ENCODE measurements at places on chromosomes 3 and 15.
A peak's percentile ranks its signal among the peaks of the same experiment; 100 is the strongest.

DNA sequence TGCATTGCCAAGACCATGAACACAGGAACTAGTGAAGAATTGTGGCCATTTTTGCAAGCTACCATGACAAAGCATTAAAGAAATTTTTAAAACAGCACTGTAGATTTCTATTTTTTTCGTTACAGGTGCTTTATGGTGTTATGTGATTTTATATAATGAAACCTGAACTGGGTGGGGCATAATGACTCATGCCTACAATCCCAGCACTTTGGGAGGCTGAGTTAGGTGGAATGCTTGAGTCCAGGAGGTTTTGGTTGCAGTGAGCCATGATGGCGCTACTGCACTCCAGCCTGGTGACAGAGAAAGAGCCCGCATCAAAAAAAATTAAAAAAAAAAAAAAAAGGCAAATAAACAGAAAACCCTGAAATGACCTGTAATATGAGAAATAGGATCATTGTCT, 846.7 kb downstream of the EPHA3 start:
- no peak for DNase-seq

GRCh38 chr15:84659904-84660781, 2.1 kb upstream of the NMB start:
- DNase-seq = no peak

- DNase-seq = no peak
These were observed 79.4 kb downstream of the COL6A5 start for GRCh38 chr3:130424837-130425236.

DNA sequence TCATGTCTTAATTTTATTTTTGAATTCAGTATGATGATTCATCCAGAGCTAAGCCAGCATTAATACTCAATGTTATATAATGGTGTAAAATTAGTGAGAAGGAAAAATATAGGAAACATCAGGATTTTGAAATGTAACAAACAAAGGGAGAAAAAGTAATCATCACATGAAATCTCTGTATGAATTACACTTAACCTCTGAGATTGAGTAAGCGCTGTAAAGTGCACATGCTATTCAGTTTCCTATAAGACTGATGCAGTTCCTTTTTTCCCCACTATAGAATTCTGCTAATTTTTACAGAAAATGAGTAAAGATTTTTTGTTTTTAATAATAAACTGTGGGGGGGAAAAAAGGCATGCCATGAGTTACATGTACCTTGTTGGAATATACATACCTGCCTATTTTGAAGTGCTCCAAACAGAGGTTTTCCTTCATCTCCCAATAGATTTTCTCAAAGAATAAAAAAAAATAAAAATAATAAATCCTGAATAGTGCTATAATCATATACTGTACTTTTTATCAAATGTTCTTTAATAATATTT, 64.0 kb upstream of the TTBK2 start:
- DNase-seq = no peak

DNA sequence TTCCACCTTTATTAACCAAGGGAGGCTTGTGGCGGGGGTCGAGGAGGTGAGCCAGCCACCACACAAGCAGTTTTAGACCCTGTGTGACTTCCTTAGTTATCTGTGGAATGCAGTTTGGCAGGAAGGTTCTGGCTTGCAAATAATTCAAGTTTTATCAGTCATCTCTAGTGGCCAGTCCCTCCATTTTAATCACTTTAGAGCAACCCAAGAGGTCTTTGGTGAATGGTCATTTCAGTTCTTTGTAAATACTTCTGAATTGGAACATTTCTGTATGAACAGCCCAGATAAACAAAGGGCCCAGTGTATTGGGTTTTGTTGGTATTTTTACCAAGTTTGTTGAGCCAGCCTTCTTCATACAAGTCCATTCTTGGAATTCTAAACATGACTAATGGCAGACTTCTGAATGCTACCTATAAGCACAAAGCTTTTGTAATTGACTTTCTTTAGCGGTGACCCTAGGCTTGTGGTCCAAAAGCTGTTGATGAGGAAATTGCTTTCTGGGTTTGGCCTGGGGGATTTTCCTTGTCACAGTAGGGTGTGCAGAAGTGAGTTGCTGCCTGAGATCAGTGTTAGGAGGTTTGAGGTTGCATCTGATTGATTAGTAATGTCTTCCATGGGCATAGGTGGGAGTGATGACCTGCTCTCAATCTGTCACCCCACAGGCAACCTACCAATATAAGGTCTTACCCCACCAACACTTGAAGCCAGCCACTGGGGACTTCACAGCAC, 193.3 kb upstream of the TOPAZ1 start:
- no peak for DNase-seq

DNA sequence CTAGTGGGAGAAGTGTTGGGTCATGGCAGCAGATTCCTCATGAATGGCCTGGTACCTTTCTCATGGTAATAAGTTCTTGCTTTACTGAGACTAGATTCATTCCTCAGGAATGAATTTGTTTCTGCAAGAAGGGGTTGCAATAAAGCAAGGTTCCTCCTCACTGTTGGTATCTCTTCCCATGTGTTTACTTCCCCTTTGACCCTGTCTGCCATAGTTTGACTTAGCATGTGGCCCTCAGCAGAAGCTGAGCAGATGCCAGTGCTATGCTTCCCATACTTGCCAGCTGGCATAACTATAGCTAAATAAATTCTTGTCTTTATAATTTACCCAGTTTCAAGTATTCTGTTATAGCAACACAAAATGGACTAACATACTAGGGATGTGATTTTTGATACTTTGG, 163.6 kb upstream of the COL8A1 start:
- peak; percentile 19 for DNase-seq

- DNase-seq = no peak
These were observed 347.8 kb downstream of the MFSD1 start for GRCh38 chr3:159149633-159150032.

DNA sequence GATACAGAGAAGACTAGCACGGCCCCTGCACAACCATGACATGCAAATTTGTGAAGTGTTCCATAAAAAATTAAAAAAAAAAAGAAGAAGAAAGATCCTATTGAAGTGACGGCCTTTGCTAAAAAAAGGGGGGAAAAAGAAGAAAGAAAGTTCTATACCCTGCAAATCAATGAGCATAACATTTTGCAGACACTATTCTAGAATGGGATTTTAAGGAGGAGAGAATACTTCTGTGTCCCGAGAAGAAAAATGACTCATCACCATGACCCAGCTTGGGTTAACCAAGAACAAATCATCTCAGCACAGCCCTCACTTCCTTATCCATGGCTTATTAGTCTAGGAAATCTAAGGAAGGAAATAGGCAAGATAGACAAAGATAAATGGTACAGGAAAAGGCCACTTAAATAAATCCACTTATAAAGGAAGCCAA, 7.4 kb upstream of the SH3BP5 start:
- no peak for DNase-seq

DNA sequence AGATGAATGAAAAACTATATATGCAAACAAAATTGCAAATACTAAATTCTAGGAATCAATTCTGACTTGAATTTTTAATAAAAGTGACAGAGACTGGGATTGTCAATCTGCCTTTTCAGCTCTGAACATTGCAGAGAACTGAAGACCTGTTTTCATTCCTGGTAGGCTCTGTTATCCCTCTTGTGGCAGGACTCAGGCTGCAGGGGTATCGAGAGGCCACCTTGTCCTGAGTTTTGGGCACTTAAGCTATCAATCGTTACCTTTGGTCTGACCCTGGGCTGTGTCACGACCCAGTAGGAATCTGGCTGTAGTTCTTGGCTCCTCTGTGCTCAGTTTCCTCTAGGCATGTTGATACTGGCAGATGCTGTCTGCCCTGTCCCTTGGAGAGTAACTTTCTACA, 238.0 kb downstream of the CACNA2D3 start:
- DNase-seq = no peak

GRCh38 chr15:100020614-100021013, 287.4 kb upstream of the LYSMD4 start:
- no peak for DNase-seq

DNA sequence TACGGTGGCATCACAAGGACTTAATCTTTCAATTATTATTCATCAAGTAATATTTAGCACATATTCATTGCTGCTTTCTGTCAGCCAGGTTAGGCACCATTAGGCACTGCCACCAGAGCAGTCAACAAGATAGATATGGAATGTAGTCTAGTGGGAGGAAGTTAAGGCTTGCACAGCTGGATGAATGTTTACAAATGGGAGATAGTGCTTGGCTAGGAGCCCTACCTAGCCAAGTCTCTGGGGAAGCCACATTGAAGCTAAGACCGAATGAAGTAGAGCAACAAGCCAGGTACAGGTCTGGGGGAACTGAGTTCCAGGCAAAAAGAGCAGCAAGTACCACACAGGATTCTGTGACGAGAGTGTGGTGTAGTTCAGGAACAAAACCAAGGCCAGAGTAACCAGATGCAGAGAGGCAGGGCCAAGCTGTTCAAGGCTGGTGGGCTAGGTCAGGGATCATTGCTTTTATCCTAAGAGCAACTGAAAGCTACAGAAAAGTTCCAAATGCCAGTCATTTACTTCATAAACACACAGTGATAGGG, 33.4 kb upstream of the SCAANT1 start:
- no peak for DNase-seq

DNA sequence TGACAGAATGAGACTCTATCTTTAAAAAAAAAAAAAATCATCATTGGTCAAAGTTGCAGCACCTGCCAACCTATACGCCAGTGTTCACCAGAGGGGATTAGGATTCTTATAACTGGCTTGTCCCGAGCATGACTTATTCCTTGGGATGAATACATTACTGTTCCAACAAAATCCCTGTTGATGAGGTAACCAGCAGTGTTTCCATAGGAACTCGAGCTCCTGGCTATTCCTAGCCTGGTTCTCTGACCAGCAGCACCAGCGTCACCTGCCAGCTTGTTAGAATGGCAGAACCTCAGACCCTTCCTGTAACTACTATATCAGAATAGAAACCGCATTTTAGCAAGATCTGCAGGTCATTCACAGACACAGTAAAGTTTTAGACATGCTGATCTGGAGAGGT, 364.4 kb downstream of the PTPRG start:
- DNase-seq = no peak

DNA sequence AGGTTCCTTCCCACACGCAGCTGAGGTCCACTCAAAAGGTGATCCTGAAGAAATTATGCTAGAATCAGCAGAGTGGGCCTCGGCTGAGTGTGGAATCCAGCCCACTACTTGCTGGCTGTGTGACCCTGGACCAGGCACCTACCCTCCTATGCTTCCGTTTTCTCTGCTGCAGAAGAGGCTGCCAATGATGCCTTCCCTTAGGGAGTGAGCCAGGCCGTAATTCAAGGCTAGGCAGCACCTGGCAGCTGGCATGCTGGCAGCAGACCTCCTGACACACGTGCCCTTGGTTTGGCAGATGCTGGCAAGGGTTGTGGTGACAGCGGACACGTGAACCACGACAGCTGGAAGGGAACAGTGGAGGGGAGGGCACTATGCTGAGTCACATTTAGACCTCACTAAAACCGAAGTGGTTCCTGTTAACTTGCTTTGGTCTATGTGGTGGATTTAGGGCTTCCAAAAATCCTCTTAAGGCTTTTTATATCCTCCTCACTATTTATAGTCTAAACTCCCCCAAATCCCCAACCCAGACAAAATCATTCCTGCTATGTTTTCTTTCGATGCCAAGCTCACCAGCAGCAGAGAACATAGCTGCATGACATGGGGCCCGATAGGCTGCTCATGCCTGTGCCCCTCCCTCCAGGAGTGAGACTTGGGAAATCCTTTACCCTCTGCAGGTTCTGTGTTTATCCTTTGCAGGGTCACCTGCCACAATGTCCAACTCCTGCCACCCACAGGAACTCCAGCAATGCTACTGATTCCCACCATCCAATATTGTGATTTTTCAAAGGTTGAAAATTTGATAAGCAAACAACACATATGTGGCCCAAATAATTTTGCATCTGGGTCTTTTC, 10.6 kb upstream of the PCSK6 start:
- no peak for DNase-seq

GRCh38 chr15:69480932-69481331, 28.3 kb downstream of the RPLP1 start:
- DNase-seq = no peak

DNA sequence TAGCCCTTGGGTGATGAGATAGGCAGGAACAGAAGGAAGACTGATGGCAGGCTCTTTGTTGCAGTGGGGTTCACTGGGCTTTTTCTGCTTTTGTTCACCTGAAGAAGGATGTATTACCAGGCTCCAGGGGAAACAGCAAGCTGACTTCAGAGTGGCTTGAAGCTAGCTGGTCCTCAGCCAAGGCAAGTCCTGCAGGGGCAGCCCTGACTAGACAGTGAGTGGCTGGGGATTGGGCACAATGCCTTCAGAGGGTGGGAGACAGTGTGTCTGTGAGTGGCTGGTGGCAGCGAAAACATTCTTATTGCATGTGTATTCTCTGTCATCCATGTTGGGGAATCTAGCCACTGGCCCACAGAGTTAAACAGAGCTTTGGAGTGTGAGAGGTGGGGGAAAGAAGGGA, 2.3 kb upstream of the TEX264 start:
- DNase-seq = no peak

- no peak for DNase-seq
These were observed 1045.3 kb downstream of the TUSC7 start for GRCh38 chr3:117754841-117755240.

GRCh38 chr15:29857221-29857789, 35.0 kb upstream of the TJP1 start:
- DNase-seq = no peak

DNA sequence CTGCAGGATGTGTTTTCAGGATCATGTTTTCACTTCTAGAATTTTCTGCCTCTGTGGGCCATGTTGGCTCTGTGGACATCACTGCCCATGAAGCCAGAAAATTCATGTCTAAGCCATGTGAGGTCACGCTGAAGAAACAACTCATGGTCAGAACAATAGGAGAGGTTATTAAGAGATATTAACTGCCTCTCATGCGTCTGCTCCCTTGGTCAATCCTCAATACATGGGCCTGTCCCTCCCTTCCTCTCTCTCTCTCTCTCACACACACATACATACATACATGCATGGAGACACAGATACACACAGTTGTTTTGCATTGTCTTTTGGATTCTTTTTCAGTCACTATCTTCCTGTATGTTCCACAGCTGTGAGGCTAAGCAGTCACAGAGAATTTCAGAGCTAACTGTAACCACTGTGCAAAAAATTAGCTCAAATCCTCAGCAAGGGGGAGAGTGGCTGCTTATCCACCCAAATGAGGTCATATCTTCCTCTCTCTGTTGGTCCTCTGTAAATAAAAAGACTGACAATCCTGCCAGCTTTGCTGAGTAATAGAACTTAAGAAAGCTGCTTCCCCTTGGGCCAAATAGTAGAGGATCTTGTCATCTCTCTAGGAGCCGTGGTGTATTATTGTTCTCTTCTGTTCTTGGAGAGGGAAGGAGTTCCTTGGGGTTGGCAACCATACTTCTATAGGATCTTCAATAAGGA, 45.6 kb downstream of the LRTM1 start:
- peak; percentile 88 for DNase-seq

DNA sequence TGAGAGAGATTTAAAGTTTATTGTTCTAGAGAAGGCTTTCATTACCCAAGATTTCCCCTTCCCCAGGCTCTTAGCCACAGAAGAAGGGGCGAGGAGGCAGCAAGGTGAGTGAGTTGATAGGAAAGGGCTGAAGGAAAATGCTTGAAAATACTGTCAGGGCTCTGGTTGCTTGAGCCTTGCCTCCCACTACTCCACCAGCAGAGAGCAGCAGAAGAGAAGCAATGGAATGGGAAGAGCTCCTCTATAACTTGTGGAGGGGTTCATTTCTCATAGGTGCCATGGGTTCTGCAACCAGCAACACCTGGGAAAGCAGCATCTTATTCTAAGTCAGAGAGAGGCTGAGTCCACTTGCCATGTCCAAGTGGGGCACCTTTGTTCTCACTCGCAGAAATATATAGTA, 184.0 kb upstream of the CNTN6 start:
- no peak for DNase-seq

- DNase-seq = no peak
These were observed 30.1 kb downstream of the SCN11A start for GRCh38 chr3:39021465-39022285.

- no peak for DNase-seq
These were observed 1.6 kb upstream of the CALML4 start for GRCh38 chr15:68206711-68207151.

GRCh38 chr3:73500321-73500720, 124.4 kb downstream of the PDZRN3 start:
- DNase-seq = no peak

Measured in AG09319 (cell line).